ENCODE measurements at places on chromosomes 4 and X.

GRCh38 chr4:3670521-3671519, 95.4 kb upstream of the ADRA2C start:
- no peak for DNase-seq

GRCh38 chrX:10496345-10496965, 123.9 kb downstream of the MID1 start:
- no peak for DNase-seq

DNA sequence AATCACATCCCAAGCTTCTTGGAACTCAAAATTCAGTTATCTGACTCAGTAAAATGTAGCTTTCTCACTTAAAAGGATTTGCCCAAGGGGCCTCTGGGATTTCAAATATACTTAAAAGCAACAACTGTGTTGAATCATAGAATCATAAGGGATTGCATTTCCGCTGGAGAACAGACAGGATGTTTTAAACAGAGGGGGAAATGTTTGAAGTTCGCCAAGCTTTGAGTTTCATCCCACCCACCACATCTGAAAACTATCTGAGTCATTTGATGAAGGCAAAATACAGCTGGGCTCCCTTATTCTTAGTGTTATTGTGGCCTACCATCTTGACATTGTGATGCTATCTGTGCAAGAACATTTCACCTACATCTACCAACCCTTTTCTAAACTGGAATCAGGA, 73.5 kb downstream of the PPP1R2C start:
- DNase-seq = no peak

- peak; percentile 89 for DNase-seq
Observed at GRCh38 chr4:131337936-131338335, 1811.2 kb upstream of the PCDH10 start.

- no peak for DNase-seq
Observed at GRCh38 chrX:155767051-155767875, 113.9 kb upstream of the VAMP7 start.

DNA sequence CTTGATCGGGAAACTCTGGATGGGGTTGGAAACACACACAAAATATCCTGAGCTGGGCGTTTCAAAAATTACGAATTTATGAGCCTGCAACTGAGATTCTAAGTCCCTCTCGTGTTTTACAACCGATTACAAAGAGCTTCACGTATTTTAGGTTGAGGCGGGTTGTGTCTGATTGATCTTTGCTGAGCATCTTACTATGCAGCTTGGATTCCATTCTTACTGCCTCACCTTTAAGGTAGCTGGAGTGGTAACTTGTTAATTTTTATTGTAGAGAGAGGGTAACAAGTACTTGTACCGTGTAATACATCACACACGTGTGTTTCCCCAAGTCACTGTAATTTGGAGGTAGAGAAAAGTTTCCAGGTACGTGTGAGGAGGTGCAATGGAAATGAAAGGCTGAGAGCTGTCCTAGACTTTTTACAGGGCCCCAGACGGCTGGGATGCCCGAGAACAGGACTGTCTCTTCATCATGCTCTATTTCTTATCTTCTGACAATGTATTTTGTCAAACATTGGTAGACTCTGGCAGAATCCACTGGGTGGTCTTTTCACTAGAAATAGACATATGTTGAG, 97.8 kb upstream of the TENM3 start:
- peak; percentile 1 for DNase-seq

DNA sequence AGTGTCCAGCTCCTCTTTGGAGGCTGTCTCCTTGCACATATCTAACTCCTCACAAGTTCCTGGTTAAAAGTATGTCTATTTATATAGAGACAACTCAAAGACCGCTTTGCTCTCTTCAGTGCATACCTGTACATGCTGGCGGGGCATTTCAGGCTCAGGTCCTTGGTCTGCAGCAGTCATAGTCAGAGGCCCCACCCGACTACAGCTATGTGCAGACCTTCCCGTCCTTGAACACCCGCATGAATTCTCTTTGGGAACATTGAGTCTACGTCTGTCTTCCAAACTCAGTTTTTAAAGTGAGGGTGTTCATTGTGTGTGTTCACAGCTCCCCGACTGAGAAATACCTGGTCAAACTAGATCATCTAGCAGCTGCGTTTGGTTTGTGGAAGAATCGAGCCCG, 4.2 kb downstream of the BCOR start:
- DNase-seq = no peak

DNA sequence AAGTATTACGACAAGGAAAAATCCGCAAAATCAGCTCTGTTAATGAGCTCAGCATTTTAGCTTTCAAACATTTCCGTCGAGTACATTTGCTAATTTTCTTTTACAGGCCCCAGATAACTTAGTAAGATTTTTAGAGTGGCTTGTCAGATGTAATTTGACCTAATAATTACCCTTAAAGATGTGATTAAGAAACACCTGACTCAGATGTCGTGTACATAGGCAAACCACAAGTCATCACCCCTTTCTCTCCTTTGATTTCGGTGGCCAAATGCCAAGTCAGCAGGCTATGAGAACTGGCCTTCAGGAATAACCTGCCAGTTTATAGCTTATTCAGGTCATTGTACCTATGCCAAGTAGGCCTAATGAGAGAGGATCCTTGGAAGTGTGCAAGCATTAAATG, 369.6 kb downstream of the PCDH7 start:
- DNase-seq = no peak

DNA sequence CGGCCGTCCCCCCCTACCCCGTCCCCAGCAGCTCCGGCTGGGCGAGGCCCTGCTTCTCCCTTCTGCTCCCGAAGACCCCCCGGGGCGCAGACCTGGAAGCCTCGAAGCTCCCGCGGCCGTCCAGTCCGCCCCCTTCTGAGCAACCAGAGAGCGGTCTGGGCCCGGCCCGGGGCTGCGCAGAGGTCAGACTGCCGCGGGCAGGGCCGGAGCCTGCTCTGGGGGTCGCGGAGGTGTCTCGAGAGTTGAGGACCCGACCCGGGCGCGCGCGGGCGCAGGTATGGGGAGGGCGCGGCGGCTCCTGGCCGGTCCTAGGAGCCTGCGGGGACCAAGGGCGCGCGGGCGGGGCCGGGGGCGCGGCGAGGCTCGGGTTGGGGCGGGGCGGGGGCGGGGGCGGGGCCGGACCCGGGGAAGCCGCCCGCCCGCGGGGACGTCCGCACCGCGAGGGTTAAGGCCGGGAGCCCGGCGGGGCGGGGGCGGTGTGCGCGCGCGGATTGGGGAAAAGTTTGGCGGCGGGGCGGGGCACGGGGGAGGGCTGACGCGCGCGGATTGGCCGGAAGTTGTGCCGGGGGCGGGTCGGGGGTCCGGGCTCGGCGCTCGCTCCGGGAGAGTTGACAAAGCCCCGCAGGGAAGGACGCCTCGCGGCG, at the start of gene FGFRL1:
TSS of gene FGFRL1 (plus strand) at position 605 of the 644 bp plus-strand sequence. CDS start 860 bp downstream, outside the sequence.
- DNase-seq = peak; percentile 27

- no peak for DNase-seq
Observed at GRCh38 chr4:6445403-6446129, 26.8 kb downstream of the PPP2R2C start.

DNA sequence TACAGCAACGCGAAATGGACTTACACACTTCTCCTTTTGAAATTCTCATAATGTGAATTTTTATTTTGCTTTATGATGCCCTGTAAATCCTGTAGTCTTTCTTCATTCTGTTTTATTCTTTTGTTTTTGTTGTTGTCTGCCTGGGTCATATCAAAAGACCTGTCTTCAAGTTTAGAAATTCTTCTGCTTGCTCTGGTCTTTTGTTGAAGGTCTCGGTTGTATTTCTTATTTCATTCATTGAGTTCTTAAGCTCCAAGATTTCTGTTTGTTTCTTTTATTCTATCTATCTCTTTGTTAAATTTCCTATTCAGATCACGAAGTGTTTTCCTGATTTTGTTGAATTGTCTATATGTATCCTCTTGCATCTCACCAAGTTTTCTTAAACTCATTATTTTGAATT, 78.1 kb downstream of the GPAT3 start:
- no peak for DNase-seq

DNA sequence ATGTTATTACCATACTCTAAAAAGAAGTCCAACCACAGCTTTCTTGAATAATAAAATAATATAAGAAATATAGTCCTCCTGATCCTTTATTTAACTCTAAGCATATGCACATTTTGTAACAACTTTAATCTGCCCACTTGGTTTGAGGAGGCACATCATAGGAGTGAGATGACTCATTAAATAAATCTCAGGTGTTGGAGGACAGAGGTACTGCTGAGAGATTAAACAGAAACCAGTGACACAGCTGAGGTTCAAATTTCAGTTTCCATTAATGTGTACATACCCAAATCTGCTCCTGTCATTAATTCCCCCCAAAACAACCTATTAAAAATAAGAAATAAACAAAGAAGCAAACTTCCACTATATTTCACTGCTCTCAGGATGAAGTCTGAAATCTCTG, 211.0 kb downstream of the KCTD8 start:
- no peak for DNase-seq

GRCh38 chr4:19927381-19927780, 324.3 kb upstream of the SLIT2 start:
- no peak for DNase-seq

DNA sequence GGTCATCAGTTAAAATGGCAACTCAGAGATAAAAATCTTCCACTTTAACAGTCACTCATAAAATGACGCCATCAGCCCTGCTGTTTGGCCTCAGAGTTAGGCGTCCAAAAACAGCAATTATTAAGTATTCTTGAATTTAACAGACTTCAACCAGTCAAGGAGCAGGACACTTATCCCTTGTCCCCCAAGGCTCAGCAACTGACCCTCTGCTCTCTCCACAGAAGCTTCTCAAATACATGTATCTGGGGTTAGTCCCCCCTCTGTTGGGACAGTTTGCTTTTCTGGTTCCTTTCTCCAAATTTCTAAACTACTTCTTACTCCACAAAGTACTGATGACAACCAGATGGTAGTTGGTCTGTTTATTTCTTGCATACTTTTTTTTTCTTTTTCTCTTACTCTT, 54.4 kb downstream of the SOD3 start:
- DNase-seq = no peak

GRCh38 chrX:154751203-154751668, 359 bp upstream of the GAB3 start:
- DNase-seq = peak; percentile 12

DNA sequence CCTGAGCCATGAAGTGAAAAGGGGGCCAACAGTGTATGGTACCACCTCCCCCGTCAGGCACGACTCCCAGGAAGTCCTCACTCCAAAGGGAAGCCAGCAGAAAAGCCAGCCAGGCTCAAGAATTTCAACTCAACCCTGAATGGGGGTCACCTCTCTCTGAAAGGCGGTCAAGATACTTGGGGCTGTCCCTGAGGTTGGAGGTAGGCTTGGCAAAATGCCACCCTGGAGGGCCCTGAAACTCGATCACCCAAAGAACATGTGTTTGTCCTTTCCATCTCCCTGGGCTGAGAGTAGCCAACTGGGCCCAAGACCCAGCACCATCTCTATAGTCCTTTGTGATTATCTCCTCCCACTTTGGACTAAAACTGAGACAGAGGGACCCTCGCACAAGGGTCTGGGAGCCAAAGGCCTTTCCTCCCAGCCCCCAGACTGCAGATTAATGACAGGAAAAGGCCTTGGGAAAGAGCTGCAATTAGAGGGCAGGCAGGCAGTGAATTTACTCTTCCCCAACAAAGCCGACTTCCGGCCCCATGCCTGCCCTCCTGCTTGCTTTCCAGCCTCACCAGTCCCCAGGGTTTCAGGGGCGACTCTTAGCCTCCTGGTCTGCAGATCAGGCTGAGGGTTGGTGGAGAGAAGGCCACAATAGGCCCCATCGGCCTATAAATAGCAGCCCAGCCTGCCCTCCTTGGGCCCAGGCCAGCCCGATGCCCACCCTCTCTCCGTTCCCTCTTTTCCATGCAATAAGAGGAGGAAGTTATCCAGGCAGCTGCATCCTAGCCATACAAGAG, 5.6 kb downstream of the SASH3 start:
- no peak for DNase-seq

DNA sequence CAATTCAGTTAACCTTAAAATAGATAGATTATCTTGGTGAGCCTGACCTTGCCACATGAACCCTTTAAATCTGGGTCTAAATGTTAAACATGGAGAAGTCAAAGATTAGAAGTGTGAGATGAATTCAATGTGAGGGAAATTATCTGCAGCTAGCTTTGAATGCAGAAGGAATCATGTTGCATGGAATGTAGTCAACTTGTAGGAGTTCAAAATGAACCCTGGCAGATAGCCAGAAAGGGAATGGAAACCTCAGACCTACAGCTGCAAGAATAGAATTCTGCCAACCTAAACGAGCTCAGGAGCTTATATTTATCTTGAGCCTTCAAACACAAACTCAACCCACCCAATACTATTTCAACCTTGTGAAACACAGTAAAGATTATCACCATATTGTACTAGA, 632.5 kb downstream of the KCTD8 start:
- DNase-seq = peak; percentile 55

DNA sequence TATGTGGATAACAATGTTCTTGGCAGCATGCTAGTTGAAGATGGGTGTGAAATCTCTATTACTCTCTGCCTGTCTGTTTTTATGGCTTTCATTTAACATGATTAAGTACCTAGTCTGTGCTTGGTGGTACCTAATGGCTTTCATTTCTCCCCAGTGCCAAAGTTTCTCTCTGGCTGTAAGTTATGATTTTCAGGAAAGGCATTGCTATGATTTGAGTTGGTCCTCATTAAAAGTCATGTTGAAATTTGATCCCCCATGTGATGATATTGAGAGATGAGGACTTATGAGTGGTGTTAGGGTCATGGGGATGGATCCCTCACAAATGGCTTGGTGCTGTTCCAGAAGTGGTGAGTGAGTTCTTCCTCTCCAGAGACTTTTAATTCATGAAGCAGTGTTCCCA, 162.4 kb upstream of the IL15 start:
- no peak for DNase-seq

- no peak for DNase-seq
Observed at GRCh38 chr4:32136081-32136787, 1416.1 kb downstream of the PCDH7 start.

DNA sequence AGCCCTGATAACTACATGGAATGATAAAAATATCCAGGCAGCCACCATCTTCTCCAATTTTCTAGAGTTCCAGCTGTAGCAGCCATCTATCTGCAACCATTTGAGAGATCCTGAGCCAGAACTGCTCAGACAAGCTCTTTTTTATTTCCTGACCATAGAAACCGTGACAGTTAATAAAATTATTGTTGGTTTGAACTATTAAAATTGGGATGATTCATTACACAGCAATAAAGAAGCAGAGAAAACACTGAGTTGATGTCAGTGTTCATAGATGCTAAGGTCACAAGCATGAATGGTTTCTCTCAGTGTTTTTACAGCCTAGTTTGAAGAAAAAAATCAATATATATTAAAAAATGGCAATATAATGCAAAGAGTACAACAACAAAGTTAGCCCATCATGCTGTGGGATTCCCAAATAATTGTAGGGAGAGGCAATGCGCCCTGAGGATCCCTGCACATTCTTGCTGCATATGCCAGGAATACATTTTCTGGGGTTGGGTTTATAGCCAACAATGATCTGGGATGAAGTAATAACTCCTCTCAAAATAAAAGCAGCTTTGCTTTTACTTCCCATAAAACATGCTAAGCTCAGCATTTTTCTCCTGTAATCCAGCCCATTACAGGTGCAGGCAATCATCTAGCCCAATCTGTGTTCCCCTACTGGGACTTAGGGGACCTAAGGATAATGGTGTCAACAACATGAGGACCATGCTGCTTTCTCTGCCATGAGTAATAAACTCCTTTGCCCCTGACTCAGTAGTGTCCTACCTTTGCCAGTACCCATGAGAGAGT, 84.0 kb downstream of the PABPC4L start:
- no peak for DNase-seq

GRCh38 chr4:38497121-38497520, 166.9 kb upstream of the KLF3 start:
- DNase-seq = no peak

GRCh38 chr4:66522244-66522643, 852.0 kb upstream of the EPHA5 start:
- no peak for DNase-seq

- DNase-seq = peak; percentile 52
Observed at GRCh38 chr4:6582889-6583490, 8.0 kb downstream of the MAN2B2 start.

Data from NCI-H2171 treated with DMSO at 0.1 percent for 48 hours (cell line).